Naive thymus-derived CD4-positive, alpha-beta T cell (primary cell): ENCODE measurements at places on chromosomes 1 and 21. TPM values are rescaled to one million over a fixed set of nuclear protein-coding genes. Genes with fewer than 3 reads are reported as not detected.

DNA sequence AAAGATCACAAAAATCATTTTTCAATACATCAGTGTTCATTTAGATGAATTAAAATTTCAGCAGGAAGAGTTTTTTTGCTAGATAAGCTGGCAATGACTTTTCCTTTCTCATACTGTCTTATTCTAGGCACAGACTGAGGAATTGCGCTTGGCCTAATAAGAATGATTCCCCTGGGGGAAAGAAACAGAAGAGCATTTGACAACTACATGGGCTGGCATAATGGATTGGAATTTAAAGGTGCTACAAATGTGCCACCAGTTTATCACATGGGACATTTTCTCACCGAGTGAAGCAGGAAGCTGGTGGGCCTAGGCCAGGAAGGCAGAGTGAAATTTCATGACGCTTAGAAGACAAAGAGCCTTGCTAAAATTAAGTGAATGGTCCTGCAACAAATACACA, 39.3 kb downstream of the CDKN2C start:
- DNase-seq: no peak

DNA sequence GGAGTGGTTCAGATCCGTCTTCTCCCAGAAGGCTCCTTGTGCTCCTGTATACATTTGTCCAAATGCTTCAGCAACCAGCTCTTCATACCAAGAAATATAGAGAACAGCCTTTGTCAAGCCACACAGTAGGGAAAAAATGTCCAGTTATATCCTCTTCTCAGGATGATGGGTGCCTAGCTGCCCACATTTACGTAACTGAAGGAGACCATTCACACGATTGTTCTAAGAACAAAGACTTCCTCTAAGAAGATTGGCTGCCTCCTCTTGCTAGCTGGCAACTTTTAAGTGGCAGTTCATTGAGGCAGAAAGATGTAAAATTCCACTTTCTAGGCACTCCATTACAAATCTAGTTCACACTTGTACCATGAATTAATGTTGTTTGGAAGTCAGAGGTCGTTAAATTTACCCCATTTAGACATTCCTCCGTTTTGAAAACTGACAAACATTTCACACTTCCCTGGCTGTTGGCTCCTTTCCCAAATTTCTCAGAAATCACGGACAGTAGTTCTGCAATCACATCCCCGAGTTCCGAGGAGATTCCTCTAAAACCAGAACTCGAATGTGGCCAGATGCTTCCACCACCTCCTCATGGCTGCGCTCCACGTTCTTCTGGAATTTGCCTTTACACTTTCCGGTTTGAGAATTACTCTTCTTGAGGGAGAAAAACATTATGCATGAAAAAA, 45.6 kb upstream of the CSF1 start:
- DNase-seq: no peak

DNA sequence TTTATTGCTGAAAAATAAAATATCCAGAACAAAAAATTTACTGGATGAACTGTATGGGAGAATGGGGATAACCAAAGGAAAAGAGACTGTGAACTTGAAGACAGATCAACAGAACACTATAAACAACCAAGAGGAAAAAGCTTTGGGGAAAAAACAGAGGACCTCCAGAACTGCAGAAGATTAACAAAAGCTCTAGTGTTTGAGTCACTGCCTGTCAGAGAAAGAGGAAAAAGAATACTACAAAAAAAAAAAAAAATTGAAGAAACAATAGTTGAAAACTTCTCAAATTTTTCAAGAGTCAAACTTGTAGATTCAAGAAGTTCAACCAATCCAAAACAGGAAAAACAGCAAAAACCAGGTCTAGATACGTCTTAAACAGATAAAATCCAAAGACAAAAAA, 44.3 kb downstream of the ARHGAP29 start:
- DNase-seq: no peak

Gene CD53
- polyA plus RNA-seq: 675 TPM

Gene KCNA2
- polyA plus RNA-seq: not detected

Gene TTC24
- 1.5 TPM for polyA plus RNA-seq
